ENCODE measurements at places on chromosomes 11 and 22.

DNA sequence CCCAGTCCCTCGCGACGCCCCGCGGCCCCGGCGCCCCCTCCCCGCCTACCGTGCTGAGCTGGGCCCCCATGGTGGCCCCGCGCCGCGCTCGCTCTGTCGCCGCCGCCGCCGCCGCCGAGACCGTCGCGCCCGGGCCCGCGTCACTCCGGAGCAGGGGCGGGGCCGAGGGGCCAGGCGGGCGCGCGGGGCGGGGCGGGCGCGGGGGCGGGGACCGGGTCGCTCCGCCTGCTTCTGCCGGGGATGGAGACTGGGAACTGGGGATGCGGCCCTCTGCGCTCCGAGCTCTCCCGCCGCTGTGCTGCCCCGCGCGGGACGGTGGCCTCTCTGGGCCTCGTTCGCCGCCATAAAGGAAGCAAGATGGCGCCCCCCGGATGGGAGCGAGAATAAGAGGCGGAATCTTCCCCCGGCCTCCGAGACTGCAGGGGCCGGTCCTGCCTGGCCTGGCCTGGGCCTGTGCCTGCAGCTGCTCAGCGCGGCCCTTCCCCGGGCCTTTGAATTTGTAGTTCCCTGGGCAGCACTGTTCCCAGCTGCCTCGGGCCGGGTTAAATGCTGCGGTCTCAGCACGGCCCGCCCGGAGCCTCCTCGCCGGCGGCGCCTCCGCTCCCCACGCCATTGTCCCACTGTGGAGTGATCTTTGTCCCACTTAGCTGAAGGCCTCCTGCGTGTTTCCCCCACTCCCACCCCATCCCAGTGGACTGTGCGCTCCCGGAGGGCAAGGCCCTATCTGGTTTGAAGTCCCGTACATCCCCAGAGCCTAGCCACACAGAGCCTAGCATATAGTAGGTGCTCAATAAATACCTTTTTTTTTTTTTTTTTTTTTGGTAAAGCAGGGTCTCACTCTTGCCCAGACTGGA is at the start of gene CYB5R3:
Gene CYB5R3, minus strand, starts transcription at position 147 of the 854 bp plus-strand sequence. Its CDS starts 77 bp downstream, at position 70.
- peaks cover 49% of the 10 kb centered on the region for H3K4me1 ChIP-seq
- H3K4me3 ChIP-seq, result peak within 1 kb of the TSS; percentile 93
- H3K27me3 ChIP-seq, result no peaks in the 10 kb centered on the region
- H3K27ac ChIP-seq, result peak within 1 kb of the TSS; percentile 83

DNA sequence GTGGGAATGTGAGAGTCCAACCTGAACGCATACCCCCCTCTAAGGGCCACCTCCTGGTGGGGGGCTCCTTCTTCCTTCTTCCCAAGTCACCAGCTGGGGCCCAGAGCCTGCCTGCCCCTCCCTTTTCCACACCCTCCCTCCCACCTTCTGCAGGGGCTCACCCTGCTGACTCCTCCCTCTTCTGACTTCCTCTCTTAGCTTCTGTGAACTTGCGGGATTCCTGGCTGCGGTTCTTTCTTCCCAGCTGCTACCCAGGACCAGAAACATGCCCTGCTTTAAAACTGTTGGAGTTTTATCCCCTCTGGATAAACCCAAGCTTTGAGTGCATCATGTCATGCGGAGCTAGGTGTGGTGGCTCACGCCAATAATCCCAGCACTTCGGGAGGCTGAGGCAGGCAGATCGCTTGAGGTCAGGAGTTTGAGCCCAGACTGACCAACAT is 10.2 kb downstream of the LRRC74B start:
- H3K27me3 ChIP-seq, result peaks cover 22% of the 10 kb centered on the region
- DNase-seq, result peak; percentile 88

GRCh38 chr11:64281957-64282770 is 2.3 kb downstream of the BAD start:
- H3K36me3 ChIP-seq, result peaks cover 11% of the 10 kb centered on the region
- no peaks in the 10 kb centered on the region for H3K27me3 ChIP-seq
- H3K27ac ChIP-seq, result no peak overlapping the region

GRCh38 chr11:70734379-70734778 is 336.1 kb downstream of the CTTN start:
- H3K4me1 ChIP-seq, result no peaks in the 10 kb centered on the region
- H3K36me3 ChIP-seq, result no peaks in the 10 kb centered on the region
- H3K27me3 ChIP-seq, result peaks cover 92% of the 10 kb centered on the region

- peaks cover 5% of the 10 kb centered on the region for H3K27me3 ChIP-seq
- no peaks in the 10 kb centered on the region for H3K4me1 ChIP-seq
- no peak overlapping the region for H3K27ac ChIP-seq
- no peak overlapping the region for H3K4me3 ChIP-seq
- H3K36me3 ChIP-seq, result no peaks in the 10 kb centered on the region
Measured at GRCh38 chr11:32658639-32659406, 75.2 kb downstream of the EIF3M start.

DNA sequence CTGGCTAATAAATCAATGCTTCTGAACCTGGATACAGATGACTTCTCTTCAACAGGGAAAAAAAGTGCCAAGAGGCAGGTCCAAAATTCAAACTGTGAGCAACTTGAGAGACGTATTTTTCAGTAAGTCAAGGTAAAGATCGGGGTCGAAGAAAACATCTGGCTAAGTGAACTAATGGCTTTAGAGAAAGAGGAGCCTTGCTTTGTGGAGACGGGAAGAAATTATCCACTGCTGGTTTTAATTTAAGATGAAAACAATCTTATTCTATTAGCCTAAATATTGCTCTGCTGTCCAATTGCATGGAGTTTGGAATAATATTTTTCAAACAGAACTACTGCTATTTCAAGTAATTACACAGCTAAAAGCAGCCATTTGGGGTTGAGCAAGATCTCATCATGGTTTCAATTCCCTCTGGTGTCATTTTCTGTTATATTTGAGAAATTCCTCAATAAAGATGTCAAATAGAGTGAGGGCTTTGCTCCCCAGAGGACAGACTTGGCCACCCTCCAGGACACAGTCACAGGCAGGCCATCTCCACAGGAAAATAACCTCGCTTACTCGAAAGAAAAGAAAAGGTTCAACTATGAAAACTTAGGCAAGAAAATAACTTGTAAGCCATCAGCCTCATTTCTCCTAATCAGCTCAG is 29.8 kb downstream of the SCUBE1 start:
- no peaks in the 10 kb centered on the region for H3K36me3 ChIP-seq
- no peak for DNase-seq
- H3K4me1 ChIP-seq, result peaks cover 3% of the 10 kb centered on the region

DNA sequence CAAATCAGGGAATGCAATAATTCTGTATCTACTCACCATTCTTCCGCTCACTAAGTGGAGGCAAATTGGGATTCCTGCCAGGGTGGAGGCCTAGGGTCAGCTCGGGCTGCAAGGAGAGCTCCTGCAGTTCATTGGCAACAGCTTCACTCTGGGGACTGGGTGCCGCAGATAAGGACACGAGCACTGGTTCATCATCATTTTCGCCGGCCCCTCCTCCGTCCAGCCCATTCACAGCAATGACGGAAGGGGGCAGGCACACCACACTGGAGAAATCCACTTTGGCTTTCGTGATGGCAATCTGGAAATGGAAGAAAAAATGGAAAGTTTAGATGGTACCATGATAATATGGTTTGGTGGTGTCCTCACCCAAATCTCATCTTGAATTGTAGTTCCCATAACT is 84.4 kb downstream of the MRTFA start:
- peaks cover 3% of the 10 kb centered on the region for H3K36me3 ChIP-seq
- no peaks in the 10 kb centered on the region for H3K27me3 ChIP-seq
- peak; percentile 95 for DNase-seq
- H3K4me3 ChIP-seq, result no peak overlapping the region
- H3K27ac ChIP-seq, result peak overlapping the region; percentile 59

GRCh38 chr11:114181752-114182151 is 114.4 kb upstream of the NNMT start:
- H3K27ac ChIP-seq, result no peak overlapping the region
- no peak for DNase-seq

DNA sequence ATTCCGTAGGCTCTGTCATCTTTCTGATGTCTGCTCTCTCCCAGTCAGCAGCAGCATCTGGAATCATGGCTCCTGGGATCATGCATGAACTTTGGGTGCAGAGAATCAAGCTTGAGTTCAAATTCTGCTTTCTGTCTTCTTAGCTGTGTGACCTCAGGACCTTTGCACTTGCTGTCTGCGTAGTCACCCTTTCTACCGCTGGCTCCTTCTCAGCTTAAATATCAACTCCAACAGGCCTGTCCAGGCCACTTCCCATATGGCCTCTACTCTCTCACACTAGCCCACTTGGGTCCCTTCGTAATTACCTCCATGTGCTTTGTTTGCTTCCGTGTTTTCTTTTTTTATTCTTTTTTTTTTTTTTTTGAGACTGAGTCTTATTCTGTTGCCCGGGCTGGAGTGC is 4.6 kb upstream of the GGA1 start:
- no peaks in the 10 kb centered on the region for H3K27me3 ChIP-seq
- H3K36me3 ChIP-seq, result no peaks in the 10 kb centered on the region

- no peak overlapping the region for H3K4me3 ChIP-seq
- H3K27ac ChIP-seq, result no peak overlapping the region
- H3K27me3 ChIP-seq, result peaks cover 29% of the 10 kb centered on the region
- peaks cover 35% of the 10 kb centered on the region for H3K4me1 ChIP-seq
- peak; percentile 19 for DNase-seq
Measured at GRCh38 chr22:24429411-24430365, 2.3 kb downstream of the ADORA2A start.

GRCh38 chr11:68127714-68128681 is 6.8 kb upstream of the CHKA start:
- H3K36me3 ChIP-seq, result no peaks in the 10 kb centered on the region
- peak overlapping the region; percentile 53 for H3K4me3 ChIP-seq

- no peak for DNase-seq
- H3K27me3 ChIP-seq, result peaks cover 9% of the 10 kb centered on the region
- no peaks in the 10 kb centered on the region for H3K36me3 ChIP-seq
- H3K4me1 ChIP-seq, result no peaks in the 10 kb centered on the region
- H3K4me3 ChIP-seq, result no peak overlapping the region
Measured at GRCh38 chr11:65764434-65764833, 16.3 kb downstream of the AP5B1 start.

DNA sequence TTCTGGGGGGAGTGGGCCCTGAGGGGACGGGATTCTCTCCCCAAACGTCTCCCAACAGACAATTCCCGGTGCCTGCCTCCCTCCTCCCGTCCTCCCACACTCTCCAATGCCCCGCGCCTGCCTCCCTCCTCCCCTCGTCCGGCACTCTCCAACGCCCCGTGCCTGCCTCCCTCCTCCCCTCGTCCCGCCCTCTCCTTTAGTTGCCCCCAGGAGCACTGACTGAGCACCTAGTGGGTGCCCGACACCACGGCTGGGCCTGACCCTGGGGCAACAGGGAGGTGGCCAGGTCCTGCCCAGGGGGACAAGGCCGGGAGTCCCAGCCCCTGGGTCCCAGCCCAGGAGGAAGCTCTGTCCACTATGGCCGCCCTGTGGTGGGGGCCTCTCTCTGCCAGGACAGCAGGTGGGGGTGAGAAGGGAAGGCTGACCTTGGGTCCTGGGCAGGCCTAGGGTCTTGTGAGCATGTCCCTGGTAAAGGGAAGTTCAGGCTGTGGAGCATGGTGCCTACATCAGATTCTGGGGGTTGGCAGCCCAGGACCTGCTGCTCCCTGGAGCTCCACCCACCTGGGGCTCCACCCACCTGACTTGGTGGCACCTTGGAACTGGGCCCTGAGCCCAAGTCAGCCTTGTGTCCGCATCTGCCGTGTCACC is 942.3 kb downstream of the BRD1 start:
- DNase-seq, result no peak
- H3K27ac ChIP-seq, result no peak overlapping the region
- no peaks in the 10 kb centered on the region for H3K36me3 ChIP-seq
- no peaks in the 10 kb centered on the region for H3K27me3 ChIP-seq

- peak overlapping the region; percentile 76 for H3K4me3 ChIP-seq
- H3K4me1 ChIP-seq, result peaks cover 45% of the 10 kb centered on the region
- no peaks in the 10 kb centered on the region for H3K27me3 ChIP-seq
- H3K36me3 ChIP-seq, result no peaks in the 10 kb centered on the region
- H3K27ac ChIP-seq, result peak overlapping the region; percentile 14
Measured at GRCh38 chr22:29204455-29205183, 1.1 kb upstream of the EMID1 start.

- no peak overlapping the region for H3K4me3 ChIP-seq
- H3K36me3 ChIP-seq, result no peaks in the 10 kb centered on the region
- DNase-seq, result no peak
- no peak overlapping the region for H3K27ac ChIP-seq
Measured at GRCh38 chr11:1924181-1924580, 4.7 kb downstream of the TNNT3 start.

GRCh38 chr11:105104292-105104691 is 35.3 kb downstream of the CARD18 start:
- no peak for DNase-seq
- H3K36me3 ChIP-seq, result no peaks in the 10 kb centered on the region
- H3K27ac ChIP-seq, result no peak overlapping the region

- no peak overlapping the region for H3K4me3 ChIP-seq
- 0 out of 3 replicates have a peak, but pooled peaks cover 2% of the 10 kb centered on the region for H3K4me1 ChIP-seq
- DNase-seq, result no peak
- H3K27ac ChIP-seq, result no peak overlapping the region
- H3K27me3 ChIP-seq, result no peaks in the 10 kb centered on the region
Measured at GRCh38 chr11:60235321-60235720, 7.6 kb downstream of the MS4A4E start.

DNA sequence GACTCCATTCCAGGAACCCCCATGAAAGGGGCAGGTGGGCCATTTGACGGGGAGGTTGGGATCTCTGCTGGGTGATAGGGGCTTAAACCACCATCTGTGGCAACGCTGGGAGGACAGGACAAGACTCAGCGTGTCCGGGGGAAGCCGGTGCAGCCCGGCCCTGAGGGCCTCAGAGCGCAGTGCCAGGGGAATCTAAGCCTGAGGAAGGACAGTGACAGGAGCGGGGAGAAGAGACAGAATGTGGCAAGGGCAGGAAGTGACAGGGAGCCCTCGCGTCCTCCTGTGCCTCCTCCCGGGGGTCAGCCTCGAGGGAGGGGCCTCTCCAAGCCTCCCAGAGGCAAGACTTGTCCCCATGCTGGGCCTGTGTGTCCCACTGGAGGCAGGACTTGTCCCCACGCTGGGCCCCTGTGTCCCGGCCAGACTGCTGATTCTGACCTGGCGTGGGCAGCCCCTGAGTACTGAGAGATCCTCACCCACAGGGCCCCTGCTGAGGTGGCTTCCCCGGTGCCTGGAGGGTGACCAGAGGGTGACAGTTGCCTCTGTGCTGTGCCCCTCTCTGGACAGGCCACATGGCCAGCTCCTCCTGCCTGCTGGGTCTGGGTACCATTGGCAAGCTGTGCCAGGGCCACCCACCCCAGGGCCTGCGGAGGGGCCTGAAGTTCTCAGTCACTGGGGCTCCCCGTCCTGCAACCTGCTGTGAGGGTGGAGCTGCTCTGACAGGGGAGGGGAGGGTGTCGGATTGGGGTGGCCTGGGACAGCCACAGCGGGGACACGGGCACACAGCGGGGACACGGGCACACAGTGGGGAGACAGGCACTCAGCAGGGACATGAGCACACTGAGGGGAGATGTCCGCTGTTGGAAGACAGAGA is 676.2 kb downstream of the BRD1 start:
- no peak for DNase-seq
- H3K4me1 ChIP-seq, result no peaks in the 10 kb centered on the region
- H3K27me3 ChIP-seq, result no peaks in the 10 kb centered on the region
- H3K36me3 ChIP-seq, result no peaks in the 10 kb centered on the region

GRCh38 chr11:87128372-87128771 is 90.6 kb downstream of the TMEM135 start:
- no peak overlapping the region for H3K27ac ChIP-seq
- no peaks in the 10 kb centered on the region for H3K27me3 ChIP-seq
- H3K36me3 ChIP-seq, result no peaks in the 10 kb centered on the region
- H3K4me1 ChIP-seq, result no peaks in the 10 kb centered on the region

GRCh38 chr11:65419772-65420481 is 2.7 kb upstream of the NEAT1 start:
- peaks cover 22% of the 10 kb centered on the region for H3K36me3 ChIP-seq
- peaks cover 51% of the 10 kb centered on the region for H3K4me1 ChIP-seq
- peak overlapping the region; percentile 98 for H3K27ac ChIP-seq
- DNase-seq, result peak; percentile 71
- H3K27me3 ChIP-seq, result no peaks in the 10 kb centered on the region
- peak overlapping the region; percentile 43 for H3K4me3 ChIP-seq

- H3K27me3 ChIP-seq, result no peaks in the 10 kb centered on the region
- no peak for DNase-seq
- H3K27ac ChIP-seq, result no peak overlapping the region
- H3K36me3 ChIP-seq, result no peaks in the 10 kb centered on the region
- H3K4me1 ChIP-seq, result no peaks in the 10 kb centered on the region
Measured at GRCh38 chr22:46202897-46203600, 47.0 kb downstream of the CDPF1 start.
